ENCODE measurements at places on chromosomes 1 and 21. TPM values are rescaled to one million over a fixed set of nuclear protein-coding genes. Genes with fewer than 3 reads are reported as not detected.

The SKI gene
- total RNA-seq, result 48.9 TPM

The AJAP1 gene
- total RNA-seq, result 0.29 TPM

The APCS gene
- total RNA-seq, result not detected

The OR2T2 gene
- total RNA-seq, result not detected

The DENND1B gene
- 22.4 TPM for total RNA-seq

The RPE65 gene
- total RNA-seq, result not detected

The TTC39A gene
- total RNA-seq, result 0.88 TPM

The TMEM61 gene
- not detected for total RNA-seq

The RBBP4 gene
- 112 TPM for total RNA-seq

The TMIGD3 gene
- 0.29 TPM for total RNA-seq

The S100A8 gene
- not detected for total RNA-seq

The ACTA1 gene
- total RNA-seq, result not detected

The SPRR2G gene
- total RNA-seq, result not detected

The SLC44A3 gene
- 7.1 TPM for total RNA-seq

The PLD5 gene
- total RNA-seq, result not detected

The FAM72A gene
- total RNA-seq, result 2.2 TPM

The BCAR3 gene
- 37.1 TPM for total RNA-seq

The LMO4 gene
- 61.9 TPM for total RNA-seq

The SPRR2F gene
- total RNA-seq, result not detected

The NBPF9 gene
- total RNA-seq, result 25.3 TPM

The KRTAP11-1 gene
- total RNA-seq, result not detected

The TCHHL1 gene
- total RNA-seq, result not detected

The TSPAN1 gene
- total RNA-seq, result 1.1 TPM

The COL6A1 gene
- total RNA-seq, result 1,612 TPM

The ARHGEF16 gene
- not detected for total RNA-seq

The HSPA6 gene
- 0.88 TPM for total RNA-seq

The PLA2G4A gene
- 12.3 TPM for total RNA-seq

The KCNJ9 gene
- total RNA-seq, result not detected

The MAP3K6 gene
- total RNA-seq, result 29.8 TPM

The ACTRT2 gene
- total RNA-seq, result not detected

The RASAL2 gene
- total RNA-seq, result 59.4 TPM

The TEX38 gene
- total RNA-seq, result not detected

The AMIGO1 gene
- total RNA-seq, result 2.5 TPM

The ZNF648 gene
- not detected for total RNA-seq

The CHI3L2 gene
- total RNA-seq, result 2.4 TPM

The KRTAP19-3 gene
- total RNA-seq, result not detected

The TSSK3 gene
- total RNA-seq, result 1.8 TPM

The B4GALT2 gene
- total RNA-seq, result 99.5 TPM

The AMY1A gene
- total RNA-seq, result not detected

The OR2L8 gene
- total RNA-seq, result not detected

The APP gene
- 373 TPM for total RNA-seq

The KRTAP19-4 gene
- not detected for total RNA-seq

The CELA3A gene
- not detected for total RNA-seq

The HPCA gene
- total RNA-seq, result not detected

The NUDT4B gene
- 75.6 TPM for total RNA-seq

The PHLDA3 gene
- total RNA-seq, result 116 TPM

The TRIM67 gene
- 0.29 TPM for total RNA-seq

The S100A7 gene
- not detected for total RNA-seq

The SPATA46 gene
- not detected for total RNA-seq

The KCTD3 gene
- total RNA-seq, result 55.7 TPM

The CHD1L gene
- total RNA-seq, result 25.6 TPM

The INSRR gene
- total RNA-seq, result 0.29 TPM

The VWA5B1 gene
- not detected for total RNA-seq

The AKR7A3 gene
- total RNA-seq, result 1.2 TPM

The ADAMTSL4 gene
- total RNA-seq, result 3.2 TPM

The AGO4 gene
- 23.2 TPM for total RNA-seq

The SPRR2A gene
- not detected for total RNA-seq

The TMEM82 gene
- not detected for total RNA-seq

The MAP1LC3C gene
- total RNA-seq, result 0.29 TPM

The UQCRHL gene
- total RNA-seq, result 1.1 TPM

All from osteoblast (primary cell).